ENCODE measurements at places on chromosomes 2 and 18.
A peak's percentile ranks its signal among the peaks of the same experiment; 100 is the strongest.

DNA sequence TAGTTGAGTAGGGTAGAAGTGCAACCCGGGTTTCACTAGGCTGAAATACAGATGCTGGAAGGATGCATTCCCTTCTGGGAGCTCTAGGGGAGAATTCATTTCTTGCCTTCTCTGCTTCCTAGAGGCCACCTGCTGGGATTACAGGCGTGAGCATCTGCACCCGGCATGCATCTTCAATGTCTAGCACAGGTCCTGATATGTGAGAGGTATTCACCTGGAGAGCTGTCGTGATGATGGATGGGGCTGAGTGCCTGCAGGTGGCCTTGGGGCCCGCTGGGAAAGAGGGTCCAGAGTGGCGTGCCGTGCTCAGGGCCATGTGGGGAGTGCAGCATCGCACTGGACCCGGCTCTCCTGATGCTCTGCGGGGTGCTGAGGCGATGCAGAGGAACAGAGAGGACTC lies 6.6 kb upstream of the NTSR2 start:
- DNase-seq = no peak

- no peak for DNase-seq
Observed at GRCh38 chr2:54455131-54455562, 980 bp upstream of the SPTBN1 start.

GRCh38 chr2:192749611-192750200 lies 555.0 kb upstream of the TMEFF2 start:
- peak; percentile 72 for DNase-seq

GRCh38 chr2:163119966-163120365 lies 281.4 kb upstream of the KCNH7 start:
- no peak for DNase-seq

DNA sequence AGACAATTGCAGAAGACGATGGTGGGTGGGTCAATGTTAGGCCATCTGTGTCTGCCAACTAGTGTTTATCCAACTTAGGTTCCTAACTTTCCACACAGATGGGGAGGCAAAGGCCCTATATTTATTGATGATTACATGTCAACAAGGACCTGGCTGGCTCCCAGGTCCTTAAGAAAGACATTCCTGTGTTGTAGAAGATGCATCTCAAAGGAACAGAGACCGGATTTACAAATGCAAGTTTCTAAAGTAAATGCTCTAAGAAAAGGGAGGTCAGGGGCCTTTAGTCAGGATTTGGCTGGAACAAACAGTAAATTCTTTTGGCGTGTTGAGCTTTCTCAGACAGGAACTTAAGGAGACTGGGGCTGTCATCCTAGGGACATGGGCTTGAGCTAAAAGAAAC lies 175.0 kb downstream of the SH3BP4 start:
- DNase-seq = no peak

DNA sequence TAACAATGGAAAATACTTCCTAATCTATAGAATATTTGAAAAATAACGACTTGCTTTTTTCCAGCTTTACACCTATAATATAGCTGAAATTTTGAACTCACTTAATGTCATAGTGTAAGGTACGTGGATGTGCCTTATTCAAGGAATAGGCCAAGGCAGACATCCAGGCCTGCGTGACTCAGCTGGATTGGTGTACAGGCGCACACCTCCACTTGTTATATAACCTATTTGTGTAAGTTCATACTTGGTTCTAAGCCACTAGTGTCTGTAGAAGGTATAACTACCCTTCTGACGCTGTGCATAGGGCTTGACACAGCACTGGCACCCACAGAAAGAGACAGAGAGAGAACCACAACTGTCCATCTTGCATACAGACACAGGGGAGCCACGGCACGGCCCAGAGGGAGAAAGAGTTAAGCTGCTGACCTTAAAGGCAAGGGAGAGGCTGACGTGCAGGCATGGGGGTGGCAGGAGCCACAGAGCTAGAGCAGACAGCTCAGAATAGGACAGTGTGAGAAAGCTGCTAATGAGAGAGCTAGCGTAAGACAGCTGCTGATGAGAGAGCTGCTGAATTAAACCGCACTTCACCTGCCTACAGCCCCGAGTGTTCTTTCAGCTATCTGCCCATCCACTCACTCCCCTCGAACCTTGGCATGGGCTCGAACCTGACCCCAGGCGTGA lies 16.1 kb downstream of the CCDC178 start:
- no peak for DNase-seq

DNA sequence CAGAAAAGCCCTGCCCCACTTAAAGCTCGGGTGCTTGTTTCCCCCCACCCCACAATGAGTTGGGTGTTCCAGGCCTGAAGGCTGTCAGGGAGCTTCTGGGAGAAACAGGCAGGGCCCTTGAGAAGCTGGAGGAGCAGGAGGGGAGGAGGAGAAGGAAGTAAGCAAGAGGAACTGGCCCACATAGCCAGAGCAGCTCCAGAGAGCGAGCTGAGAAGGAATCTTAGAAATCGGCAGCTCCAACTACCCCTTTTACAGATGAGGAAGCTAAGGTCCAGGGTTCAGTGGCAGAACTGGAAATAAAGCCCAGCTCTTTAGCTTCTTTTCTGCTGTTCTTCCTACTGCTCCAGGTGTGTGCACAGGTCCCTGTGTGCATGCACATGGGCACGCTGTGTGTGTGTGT lies 12.7 kb upstream of the KCNK3 start:
- DNase-seq = no peak

DNA sequence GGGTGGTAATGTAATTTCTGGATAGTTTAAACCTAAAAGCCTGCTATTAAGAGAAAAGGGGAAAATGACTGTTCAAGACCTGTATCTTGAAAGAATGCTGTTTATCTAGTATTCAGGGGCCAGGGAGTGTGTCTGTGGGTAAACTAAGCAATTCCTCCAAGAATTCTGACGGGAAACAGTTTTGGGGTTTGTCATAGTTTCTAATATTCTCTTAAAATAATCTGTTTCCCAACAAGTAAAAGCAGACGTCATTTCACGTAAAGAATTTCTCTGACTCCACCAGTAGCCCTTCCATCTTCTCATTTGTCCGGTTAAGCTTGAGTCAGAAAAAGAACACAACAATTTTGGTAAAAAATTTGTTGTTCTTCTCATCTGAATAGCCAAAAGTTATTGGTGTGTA lies 232.1 kb upstream of the EPAS1 start:
- DNase-seq = no peak

DNA sequence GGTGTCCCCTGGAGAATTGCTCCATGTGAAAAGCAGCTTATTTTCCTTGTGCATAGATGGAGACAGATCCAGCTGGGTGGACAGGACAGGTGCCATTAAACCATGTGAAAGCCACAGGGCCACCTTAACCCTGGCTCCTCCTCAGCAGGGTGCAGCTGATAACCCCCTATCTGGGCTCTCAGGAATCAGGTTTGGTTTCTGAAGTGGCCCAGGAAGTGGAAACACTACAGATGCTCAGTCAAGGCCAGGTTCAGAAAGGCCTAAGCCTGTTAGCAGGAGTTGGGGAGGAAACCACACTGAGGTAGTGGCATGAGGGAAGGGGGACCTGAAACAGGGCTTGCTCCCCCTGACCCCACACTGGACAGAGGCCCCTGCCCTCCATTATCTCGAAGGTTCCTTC lies 217.0 kb downstream of the SPP2 start:
- no peak for DNase-seq

DNA sequence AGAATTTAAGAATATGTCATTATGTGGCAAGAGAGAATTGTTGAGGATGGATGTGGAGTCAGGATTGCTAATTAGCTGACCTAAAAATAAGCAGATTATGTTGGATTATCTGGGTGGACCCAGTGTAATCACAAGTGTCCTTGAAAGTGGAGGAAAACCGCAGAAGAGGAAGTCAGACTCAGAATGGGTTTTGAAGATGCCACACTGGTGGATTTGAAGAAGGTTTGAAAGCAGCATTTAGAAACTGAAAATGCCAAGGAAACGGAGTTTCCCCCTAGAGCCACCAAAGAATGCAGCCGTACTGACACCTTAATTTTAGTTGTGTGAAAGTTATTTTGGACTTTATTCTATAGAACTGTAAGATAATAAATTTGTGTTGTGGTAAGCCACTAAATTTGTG lies 41.6 kb upstream of the DPP10 start:
- no peak for DNase-seq

GRCh38 chr18:22052405-22053105 lies 116.8 kb upstream of the GATA6 start:
- DNase-seq = no peak

- no peak for DNase-seq
Observed at GRCh38 chr2:230944757-230945372, 19.8 kb upstream of the GPR55 start.

DNA sequence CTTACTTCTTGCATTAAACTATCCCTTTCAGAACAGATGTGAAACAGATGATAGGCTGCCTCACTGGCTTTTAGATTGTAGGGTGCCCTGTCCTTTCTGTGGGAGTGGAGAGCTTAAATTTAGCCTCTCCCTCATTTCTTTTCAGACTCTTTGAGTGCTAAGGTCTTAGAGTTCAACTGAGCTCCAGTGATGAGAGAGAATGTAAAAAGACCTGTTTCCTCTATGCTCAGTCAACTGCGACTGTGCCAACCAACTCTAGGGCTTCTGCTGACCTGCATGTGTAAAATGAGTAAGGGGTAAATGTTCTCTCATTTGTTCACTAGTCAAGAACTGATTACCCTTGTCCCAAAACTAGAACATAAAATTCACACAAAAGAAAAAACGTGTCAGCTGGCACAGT lies 104.8 kb upstream of the TGFA start:
- no peak for DNase-seq

DNA sequence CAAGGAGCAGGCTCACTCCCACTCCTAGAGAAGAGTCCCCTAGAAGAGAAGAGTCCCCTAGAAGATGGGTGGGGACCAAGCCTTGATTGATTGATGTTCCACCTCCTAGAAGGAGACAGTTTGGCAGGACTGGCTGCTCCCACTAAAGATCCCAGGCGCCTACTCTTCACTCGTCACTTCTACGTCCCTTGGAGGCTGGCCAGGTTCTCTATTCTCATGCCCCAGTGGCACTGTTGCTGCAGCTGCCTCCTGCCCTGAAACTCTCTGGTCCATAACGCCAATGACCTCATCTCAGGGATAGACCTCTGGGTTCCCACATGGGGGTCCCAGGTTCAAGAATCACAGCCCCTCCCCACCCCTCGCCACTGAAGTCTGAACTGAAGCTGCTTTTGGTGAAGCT lies 2.5 kb upstream of the SP140L start:
- no peak for DNase-seq

GRCh38 chr18:43634994-43635393 lies 357.7 kb upstream of the SYT4 start:
- peak; percentile 4 for DNase-seq

GRCh38 chr2:96120991-96121390 lies 4.6 kb upstream of the ADRA2B start:
- no peak for DNase-seq

- DNase-seq = no peak
Observed at GRCh38 chr2:102474785-102475184, 1.8 kb downstream of the SLC9A4 start.

DNA sequence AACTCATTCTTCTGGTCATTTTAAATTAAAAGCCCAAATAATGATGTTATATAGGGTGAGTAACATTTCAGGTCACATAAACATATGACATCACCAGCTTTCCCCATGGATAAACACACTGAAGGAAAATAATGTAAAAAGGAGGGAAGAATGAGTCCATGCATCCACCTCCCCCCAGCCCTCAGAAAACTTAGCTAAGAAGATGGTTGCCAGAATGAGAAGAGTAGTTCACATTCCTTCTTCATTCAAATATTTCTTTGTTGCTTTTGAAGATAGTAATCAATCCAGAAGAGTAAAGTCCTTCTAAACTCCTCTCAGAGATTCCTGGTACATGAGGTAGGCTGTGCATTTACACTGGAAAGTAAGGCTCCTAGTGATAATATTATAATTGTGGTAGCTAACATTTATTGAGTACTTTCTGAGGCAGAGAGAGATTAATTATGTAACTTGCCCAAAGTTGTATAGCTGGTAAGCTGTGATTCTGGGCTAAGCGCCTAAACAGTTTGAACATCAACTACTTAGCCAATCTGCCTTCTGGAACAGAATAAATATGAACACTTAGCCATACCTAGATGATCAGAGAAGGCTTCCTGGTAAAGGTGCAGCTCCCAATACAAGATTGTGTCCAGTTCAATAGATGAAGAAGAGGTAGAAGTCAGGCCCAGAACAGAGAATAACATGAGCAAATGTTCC lies 256.7 kb upstream of the FN1 start:
- DNase-seq = no peak

DNA sequence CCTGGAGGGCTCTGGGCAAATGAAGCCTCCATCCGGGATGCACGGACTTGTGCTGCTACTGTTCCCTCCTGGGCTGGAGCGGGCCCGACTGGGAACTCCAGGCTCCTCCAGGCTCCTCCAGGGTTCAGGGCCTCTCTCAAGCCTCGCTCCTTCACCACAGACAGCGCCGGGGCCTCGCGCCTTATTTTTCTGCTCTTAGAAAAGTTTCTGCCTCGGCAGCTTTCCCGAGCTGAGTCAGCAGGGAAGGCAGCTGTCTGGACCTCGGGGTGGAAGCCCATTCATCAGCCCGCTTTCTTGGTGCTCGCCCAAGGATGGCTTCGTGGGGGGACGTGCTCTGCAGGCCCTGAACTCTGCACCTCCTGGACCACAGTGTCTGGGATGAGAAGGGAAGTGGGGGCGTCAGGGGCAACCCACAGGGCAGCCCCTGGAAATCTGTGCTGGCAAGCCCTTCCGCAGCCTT lies 12.9 kb upstream of the TEX51 start:
- no peak for DNase-seq

GRCh38 chr2:46091004-46091403 lies 206.2 kb upstream of the EPAS1 start:
- no peak for DNase-seq

DNA sequence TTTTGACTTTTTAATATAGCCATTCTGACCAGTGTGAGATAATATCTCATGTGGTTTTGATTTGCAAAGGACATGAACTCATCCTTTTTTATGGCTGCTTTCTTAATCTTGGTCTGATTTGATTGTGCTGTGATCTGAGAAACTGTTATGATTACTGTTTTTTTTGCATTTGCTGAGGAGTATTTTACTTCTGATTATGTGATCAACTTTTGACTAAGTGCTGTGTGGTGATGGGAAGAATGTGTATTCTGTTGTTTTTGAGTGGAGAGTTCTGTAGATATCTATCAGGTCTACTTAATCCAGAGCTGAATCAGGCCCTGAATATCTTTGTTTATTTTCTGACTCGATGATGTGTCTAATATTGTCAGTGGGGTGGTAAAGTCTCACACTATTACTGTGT lies 16.8 kb downstream of the SP140L start:
- no peak for DNase-seq

DNA sequence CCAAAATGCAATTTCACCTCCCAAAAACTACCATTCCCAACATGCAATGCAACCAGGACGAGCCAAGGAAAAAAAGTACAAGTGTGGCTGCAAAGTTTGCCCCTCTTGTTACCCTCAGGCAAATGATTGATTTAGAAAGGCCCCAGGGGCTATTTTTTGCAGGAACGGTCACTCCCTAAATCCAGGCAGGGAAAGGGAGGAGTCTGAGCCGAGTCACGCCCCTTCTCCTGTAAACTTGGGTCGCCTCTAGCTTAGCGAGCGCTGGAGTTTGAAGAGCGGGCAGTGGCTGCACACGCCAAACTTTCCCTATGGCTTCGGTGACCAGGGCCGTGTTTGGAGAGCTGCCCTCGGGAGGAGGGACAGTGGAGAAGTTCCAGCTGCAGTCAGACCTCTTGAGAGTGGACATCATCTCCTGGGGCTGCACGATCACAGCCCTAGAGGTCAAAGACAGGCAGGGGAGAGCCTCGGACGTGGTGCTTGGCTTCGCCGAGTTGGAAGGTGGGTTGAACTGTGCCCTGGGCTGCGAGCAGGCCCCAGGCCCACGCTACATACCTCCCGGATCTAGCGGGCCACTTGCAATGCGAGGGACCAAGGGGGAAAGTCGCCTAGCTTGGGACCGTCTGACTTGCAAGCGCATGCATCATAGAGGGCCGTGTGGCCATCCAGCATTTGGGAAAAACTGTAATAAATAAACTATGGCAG lies at the start of gene GALM:
Gene GALM, plus strand, starts transcription at position 261 of the 702 bp plus-strand sequence. Its CDS starts 48 bp downstream, at position 309.
- DNase-seq = peak; percentile 94

- DNase-seq = no peak
Observed at GRCh38 chr18:10842861-10843260, 306.5 kb downstream of the PIEZO2 start.

All from A673 (cell line).